ENCODE measurements at places on chromosomes 3 and 15.

- DNase-seq, result no peak
These were observed 223.6 kb downstream of the CACNA2D3 start for GRCh38 chr3:54345847-54346375.

- DNase-seq, result no peak
These were observed 229.6 kb upstream of the WNT5A start for GRCh38 chr3:55716611-55717225.

DNA sequence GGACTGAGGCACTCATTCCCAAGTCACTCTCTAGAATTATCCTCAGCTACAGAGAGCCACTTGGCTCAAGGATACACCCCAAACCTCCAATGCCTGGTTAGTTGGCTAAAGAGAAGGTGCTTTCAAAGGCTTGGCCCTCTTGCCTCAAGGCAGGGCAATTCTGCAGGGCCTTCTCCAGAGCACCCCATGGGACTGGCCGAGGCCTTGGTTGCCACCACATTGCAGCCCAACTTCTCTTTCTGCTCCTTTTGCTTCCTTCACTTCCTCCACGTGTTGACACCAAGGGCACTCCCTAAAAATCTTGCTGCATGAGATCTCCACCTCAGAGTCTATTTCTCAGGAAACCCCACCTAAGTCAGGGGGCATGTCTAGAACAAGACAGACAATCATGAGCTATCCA lies 36.7 kb downstream of the MEGF11 start:
- no peak for DNase-seq

DNA sequence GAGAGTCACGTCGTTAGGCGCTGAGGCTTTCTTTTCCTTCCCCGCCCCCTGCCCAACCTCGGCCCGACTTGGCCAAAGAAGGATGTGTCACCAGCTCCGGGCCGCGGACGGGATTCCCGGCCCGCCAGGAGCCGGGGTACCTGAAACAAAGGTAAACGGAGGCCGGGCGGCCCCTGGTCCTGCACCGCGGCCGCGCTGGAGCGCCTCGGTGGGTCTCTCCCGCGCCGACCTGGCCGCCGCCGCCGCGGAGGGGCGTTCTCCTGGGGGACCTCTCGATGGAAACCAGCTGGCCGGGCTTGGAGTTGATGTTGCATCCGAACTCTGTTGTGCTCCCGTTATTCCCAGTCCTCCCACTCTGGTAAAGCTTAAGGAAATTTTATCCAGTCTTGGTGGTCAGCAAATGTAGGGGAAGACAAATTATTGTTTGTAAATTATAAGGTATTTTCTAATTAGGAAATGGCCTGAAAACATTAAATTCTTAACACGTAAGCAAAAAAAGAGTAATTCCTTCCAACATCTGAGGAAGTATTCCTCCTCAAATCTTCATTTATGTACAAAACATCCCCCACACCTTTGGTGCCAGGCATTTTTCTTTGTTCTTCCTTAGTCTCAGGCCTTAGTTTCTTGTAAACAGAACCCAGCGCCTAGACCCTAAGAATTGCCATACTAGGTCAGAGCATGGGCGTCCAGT lies 888 bp downstream of the PPP2R3A start:
- DNase-seq, result no peak

GRCh38 chr15:64311566-64311965 lies 44.4 kb downstream of the CSNK1G1 start:
- no peak for DNase-seq

DNA sequence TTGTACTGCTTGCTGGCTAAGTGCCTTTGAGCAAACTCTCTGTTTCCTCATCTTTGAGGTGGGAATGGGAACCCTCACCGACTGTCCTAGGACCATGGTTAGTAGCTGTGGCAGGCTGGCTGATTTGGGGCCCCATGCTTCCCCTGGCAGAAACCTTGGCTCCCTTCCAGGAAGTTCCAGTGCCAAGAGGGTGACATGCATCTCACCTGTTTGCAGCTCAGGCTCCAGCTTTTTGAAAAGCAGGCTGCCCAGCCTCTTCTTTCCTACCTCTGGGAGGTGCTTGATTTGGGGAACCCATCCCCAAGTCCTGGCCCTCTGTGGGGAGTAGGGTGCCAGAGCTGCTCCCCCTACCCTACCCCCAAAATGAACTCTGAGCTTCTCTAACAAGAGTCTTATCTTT lies 50.8 kb downstream of the RAB11A start:
- no peak for DNase-seq

- DNase-seq, result no peak
These were observed 43.7 kb downstream of the MYZAP start for GRCh38 chr15:57635300-57635909.

DNA sequence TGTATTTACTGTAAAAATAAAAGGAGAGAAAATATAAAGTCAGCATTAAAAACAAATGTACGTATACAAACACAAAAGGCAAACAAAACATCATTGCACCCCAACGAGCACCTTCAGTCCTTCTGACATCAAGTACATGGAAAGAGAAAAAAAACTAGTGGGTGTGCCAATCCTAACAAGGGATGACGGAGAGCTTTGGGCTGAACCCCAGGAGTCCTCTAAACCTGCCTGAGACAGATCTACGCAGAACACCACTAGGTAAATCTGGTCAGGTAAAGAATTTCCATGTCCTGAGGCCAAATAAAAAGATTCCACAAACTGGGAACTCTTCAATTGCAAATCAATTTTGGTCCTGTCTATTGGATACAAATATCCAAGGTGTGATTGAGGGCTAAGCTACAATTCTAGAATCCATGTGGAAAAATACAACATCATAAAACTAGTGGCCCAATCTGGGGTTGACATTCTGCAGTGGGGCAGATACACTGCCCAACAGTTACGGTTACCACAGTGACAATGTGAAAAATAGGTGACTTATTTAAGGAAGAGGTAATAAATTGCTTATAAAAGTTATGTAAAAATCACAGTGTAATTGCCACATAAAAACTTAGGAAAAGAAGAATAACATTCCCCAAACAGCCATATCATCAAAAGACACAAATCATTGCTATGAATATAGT lies 14.2 kb downstream of the IFT80 start:
- no peak for DNase-seq

GRCh38 chr3:183015185-183015584 lies 34.8 kb upstream of the DCUN1D1 start:
- DNase-seq, result no peak

GRCh38 chr3:83953417-83954089 lies 1005.2 kb upstream of the CADM2 start:
- DNase-seq, result no peak

GRCh38 chr3:174775603-174776002 lies 83.5 kb upstream of the NAALADL2 start:
- no peak for DNase-seq

DNA sequence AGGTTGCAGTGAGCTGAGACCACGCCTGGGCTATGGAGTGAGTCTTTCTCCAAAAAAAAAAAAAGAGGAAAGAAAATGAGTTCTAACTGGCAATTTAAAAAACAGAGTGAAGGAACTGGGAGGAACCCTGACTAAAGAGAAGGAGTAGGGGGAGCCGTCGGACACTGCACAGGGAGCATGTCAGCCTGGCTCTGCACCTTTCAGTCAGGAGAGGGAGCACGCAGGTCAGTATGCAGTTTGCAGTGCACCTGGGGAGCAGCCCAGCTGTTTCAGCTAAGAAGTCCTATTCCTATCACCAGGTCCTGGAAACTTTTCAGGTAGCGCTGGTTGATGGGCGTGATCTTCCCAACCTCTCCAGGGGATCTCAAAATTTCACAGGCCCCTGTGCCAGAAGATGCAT lies 14.9 kb upstream of the ZXDC start:
- DNase-seq, result no peak

GRCh38 chr15:98217356-98217755 lies 256.9 kb downstream of the ARRDC4 start:
- DNase-seq, result no peak

DNA sequence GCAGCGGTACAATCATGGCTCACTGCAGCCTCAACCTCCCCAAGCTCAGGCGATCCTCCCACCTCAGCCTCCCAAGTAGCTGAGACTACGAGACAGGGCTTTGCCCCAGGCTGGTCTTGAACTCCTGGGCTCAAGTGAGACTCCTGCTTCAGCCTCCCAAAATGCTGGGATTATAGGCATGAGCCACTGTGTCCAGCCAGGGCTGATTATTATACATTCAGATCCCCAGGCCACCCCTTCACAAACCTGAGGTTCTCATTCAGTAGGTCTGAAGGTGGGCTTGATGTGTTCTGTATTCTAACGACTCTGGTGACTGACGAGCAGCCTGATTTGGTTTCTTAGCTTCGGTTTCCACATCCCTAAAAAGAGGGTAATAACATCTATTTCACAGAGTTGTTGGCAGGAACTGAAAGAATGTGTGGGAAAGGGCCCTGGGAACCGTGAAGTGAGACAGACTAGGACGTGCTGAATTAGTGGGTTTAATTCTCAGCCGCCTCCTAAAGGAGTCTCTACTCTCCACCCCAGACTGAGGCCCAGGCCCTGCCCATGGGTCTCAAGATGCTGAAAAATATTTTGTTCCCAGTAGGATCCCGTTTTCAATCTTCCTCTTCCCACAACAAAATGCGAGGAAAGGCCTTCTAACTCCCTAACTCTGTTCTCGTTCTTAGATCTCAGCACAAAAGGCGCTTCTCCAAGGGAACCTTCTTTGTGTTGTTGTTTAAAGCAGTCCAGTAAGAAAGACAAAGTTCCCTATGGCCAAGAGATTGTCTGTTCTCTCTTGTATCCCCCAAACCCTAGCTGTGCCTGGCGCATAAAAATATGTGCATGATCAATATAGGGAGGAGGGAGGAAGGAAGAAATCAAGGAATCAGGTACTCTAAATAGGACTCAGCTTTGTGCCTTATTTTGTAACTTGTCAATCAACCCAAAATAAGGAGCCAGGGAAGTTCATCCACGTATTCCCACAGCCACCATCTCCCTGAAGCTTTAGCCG lies 210.0 kb upstream of the TOPAZ1 start:
- no peak for DNase-seq

DNA sequence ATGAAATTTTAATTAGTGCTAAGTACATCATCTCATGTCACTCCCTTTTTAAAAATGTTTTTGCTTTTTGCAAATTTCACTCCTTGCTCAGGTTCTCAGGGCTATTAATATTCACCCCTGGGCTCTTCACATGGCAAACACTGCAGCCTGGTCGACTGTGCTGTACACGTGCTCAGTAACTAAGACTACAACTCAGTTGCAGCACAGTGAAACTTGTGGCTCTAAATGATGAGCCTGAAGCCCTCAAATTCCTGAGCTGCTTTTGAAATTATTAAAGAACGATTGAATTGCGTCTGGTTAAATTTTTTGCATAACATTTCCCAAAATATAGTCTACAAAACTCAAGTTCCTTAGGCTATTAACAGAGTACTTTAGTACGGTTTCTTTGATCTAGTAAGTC lies 159.3 kb upstream of the C2CD4B start:
- no peak for DNase-seq

GRCh38 chr15:29031502-29032228 lies 145.9 kb downstream of the APBA2 start:
- DNase-seq, result no peak

DNA sequence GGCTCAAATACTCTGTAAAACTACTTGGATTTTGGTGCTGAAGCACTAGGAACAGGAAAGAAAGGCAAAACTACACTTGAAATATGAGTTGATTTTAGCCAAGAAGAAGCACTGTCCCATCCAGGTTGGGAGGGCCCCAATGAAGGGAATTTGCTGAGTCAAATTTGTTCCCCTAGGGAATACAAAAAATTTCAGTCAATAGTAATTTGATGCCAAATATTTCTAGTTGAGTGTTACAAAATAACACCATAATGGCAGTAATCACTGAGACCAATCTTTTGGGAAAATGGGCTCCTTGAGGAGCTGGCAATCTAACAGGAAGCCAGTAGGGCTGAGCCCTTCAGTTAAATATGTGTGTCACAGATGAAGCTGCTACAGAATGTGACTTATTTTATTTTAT lies 896.9 kb downstream of the DIPK2A start:
- DNase-seq, result no peak

- DNase-seq, result no peak
These were observed 102.7 kb downstream of the SLCO3A1 start for GRCh38 chr15:91956026-91956723.

GRCh38 chr15:75360391-75360790 lies 8.0 kb downstream of the MAN2C1 start:
- DNase-seq, result no peak

DNA sequence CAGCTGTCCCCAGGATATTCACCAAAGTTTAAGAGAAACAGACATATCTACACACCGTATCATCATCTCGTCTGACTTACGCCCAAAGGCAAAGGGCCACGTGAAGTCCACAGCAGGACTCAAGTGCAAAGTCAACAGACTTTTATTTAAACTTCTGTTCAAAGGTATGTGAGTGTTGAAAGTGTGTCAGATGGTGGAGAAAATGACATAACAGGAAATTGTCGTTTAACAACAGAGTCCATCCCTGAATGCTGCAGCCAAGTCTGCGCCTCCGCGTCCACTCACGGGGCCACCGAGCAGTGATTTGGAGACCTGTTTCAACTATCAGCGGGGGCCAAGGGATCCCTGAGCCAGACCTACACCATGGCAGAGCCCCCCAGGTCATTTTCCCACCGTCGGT lies 165.6 kb downstream of the XXYLT1 start:
- no peak for DNase-seq

- DNase-seq, result no peak
These were observed 69.1 kb downstream of the CMTM8 start for GRCh38 chr3:32307591-32307990.

DNA sequence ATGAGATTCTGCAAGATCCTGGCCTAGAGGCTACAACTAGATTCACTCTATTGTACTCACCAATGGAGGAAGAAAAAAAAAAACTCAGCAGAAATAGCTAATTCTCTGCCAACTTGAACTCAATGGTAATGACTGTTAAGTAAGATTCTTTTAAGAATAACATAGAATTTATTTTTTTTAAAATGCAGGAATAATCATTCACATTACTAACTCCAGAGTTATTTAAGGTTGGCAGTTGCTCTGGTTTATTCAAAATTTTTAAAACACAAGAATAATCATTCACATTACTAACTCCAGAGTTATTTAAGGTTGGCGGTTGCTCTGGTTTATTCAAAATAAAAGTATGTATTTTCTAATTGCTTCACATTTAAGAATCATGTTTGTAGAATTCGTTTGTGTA lies 1071.9 kb downstream of the IGSF11 start:
- DNase-seq, result no peak

- DNase-seq, result peak; percentile 90
These were observed at the start of gene MITF for GRCh38 chr3:69739204-69740102. Gene MITF (plus strand): TSS chr3:69739464. CDS start chr3:69739598, 134 bp downstream.

Data from H1 (cell line).